ENCODE measurements at places on chromosomes 3 and 15.

GRCh38 chr3:124851136-124851535 lies 36.0 kb downstream of the ITGB5 start:
- no peak for DNase-seq

DNA sequence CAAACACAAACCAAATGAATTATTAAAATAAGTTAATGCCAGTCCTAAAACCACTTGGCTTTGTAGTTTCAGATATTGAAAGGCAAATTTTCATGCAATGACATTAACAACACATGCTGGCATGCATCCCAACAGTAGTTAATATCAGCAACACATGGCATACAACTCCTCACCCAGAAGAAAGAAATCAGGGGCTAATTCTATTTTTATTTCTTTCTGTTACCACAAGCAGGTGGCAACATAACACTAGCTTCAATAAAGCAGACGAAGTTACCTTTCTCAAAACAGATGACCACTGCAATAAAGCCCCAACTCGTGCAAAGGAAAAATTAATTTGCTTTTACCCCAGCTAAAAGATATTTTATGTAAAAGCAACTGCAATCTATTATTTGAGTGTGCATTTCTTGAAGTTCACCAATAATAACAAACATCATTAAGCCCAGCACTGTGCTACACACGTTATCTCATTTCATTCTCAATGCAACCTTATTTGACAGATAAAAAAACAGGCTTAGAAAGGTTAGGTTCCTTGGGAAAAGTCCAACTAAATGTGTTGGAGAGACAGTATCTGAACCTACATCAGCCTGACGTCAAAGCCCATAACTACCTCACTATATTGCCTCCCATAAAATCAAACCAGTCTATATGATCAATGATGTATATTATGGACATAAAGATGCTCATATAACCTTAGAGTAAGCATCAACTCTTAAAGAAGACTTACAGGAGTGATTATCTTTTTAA lies 2.8 kb downstream of the TOP2B start:
- no peak for DNase-seq

GRCh38 chr3:78738833-78739232 lies 1029.0 kb downstream of the ROBO1 start:
- DNase-seq: no peak

DNA sequence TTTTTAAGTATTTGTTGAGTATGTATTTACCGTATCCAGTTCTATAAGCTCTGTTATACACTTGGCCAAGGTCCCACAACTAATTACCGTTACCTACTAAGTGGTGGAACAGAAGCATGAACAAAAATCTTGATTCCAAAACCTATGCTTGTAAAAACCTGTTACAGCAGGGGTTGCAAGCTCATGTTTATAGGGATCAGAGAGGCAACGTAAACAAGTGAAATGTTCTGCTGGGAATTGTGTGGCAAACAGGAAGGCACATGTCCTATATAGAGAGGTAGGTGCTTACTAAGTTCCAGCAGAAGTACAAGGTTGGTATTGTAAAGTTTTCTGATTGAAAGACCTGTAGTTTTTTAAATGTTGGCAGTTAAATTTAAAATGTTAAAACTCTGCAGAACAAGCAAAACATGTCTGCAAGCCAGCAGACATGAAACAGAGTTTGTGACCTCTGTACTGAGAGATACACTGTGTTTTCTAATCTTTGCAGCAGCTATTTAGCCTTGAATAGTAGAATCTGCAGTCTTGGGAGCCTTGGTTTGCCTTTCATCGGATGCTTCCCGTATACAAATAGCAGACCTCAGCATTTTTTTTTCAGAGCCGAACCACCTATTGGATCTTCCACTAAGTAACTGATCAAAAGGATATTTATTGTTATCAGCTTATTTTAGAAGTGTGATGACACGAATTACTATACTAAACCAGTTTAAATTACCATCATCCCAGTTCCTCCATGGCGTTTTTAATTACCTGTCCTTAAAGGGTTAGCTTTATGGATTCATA lies 11.4 kb downstream of the IREB2 start:
- DNase-seq: no peak

DNA sequence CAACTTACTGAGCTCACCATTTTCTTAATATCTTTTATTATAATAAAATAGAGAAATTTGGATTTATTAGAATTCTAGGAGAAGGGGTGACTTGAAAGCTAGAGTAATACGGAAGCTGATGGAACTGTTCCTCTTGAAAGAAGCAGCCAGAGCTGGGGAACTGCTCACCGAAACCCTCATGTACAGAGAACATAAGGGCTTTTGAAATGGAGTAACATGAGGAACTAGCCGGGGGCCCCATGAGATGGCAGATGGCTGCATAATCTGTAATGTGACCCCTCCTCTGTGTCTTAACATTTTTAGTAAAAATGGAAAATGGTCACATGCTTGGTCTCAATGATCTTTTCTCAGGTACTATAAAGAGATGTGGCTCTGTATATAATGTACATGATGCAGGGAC lies 15.7 kb upstream of the DYNC1LI1 start:
- no peak for DNase-seq
